Liver (tissue), 10 donors: ENCODE measurements at places on chromosomes 13 and 19. TPM values are rescaled to one million over a fixed set of nuclear protein-coding genes. Genes with fewer than 3 reads are reported as not detected.

DNA sequence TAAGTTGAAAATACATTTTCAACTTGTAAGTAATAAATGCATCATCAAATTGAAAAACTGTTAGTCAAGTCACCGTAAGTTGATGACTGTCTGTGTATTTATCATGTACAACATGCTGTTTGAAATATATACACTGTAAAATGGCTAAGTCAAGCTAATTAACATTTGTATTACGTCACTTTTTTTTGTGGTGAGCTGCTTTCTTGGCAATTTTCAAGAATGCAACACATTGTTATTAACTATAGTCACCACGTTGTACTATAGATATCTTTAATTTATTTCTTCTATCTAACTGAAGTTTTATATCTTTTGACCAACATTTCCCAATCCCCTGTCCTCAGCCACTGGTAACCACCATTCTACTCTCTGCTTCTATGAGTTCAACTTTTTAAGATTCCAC is 57.0 kb downstream of the RBM26 start:
- DNase-seq, result no peak
- H3K27me3 ChIP-seq, result no peaks in the 10 kb centered on the region
- H3K36me3 ChIP-seq, result peaks cover 11% of the 10 kb centered on the region
- no peak overlapping the region for H3K4me3 ChIP-seq
- no peak overlapping the region for H3K27ac ChIP-seq

GRCh38 chr13:32941368-32941767 is 74.9 kb upstream of the KL start:
- no peaks in the 10 kb centered on the region for H3K36me3 ChIP-seq
- H3K4me1 ChIP-seq, result no peaks in the 10 kb centered on the region
- H3K27ac ChIP-seq, result no peak overlapping the region
- H3K27me3 ChIP-seq, result no peaks in the 10 kb centered on the region
- no peak overlapping the region for H3K4me3 ChIP-seq

GRCh38 chr13:40520916-40521315 is 145.5 kb downstream of the FOXO1 start:
- no peaks in the 10 kb centered on the region for H3K27me3 ChIP-seq
- no peaks in the 10 kb centered on the region for H3K36me3 ChIP-seq
- H3K27ac ChIP-seq, result no peak overlapping the region
- no peak for DNase-seq
- H3K4me1 ChIP-seq, result peaks cover 8% of the 10 kb centered on the region

CLDND2 gene
- 0.22 TPM for polyA plus RNA-seq

NBEA gene
- polyA plus RNA-seq, result 0.24 TPM

UBE2L5 gene
- polyA plus RNA-seq, result not detected
